ENCODE measurements at places on chromosomes 5 and 9.

- H3K4me3 ChIP-seq, result no peak overlapping the region
- no peaks in the 10 kb centered on the region for H3K36me3 ChIP-seq
- no peaks in the 10 kb centered on the region for H3K27me3 ChIP-seq
- H3K4me1 ChIP-seq, result peaks cover 16% of the 10 kb centered on the region
- DNase-seq, result no peak
Observed at GRCh38 chr5:56270058-56270457, 36.9 kb upstream of the ANKRD55 start.

- H3K4me1 ChIP-seq, result no peaks in the 10 kb centered on the region
- H3K4me3 ChIP-seq, result no peak overlapping the region
- no peaks in the 10 kb centered on the region for H3K36me3 ChIP-seq
- no peaks in the 10 kb centered on the region for H3K27me3 ChIP-seq
- no peak for DNase-seq
Observed at GRCh38 chr5:52339285-52339684, 448.4 kb upstream of the ITGA1 start.

GRCh38 chr5:177256296-177256695 is 47.2 kb downstream of the RAB24 start:
- H3K4me3 ChIP-seq, result no peak overlapping the region
- no peaks in the 10 kb centered on the region for H3K4me1 ChIP-seq
- no peaks in the 10 kb centered on the region for H3K27me3 ChIP-seq
- H3K27ac ChIP-seq, result no peak overlapping the region
- no peak for DNase-seq

DNA sequence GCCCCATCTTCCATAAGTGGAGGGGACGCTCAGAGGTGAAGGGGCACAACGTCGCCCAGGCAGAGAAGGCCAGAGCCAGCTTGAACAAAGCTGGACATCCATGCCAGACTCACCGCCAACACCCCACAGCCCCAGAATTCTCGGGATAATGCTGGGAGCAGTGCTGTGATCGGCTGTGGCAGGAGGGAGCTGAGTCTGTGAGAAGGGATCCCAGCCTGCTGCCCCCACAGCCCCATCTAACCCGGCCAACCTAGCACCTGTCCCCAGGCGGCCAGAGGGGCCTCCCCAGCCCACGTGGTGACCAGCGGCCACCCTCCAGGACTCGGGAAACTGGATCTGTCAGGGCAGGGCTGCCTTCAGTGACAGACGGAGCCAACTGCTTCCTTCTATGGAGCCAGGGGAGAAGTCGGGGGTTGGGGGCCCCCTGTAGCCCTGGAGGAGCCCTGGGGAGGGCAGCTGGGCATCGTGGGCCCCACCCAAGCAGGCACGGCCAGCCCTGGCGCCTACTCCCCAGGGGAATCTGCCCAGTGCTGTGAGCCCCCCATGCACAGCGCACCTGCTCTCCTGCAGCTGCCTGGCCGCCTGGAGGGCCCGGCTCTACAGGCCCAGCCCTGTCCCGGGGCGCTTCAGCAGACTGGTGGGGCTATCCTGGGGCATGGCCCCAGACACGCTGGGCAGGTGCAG is 6.0 kb downstream of the BRD3 start:
- H3K4me1 ChIP-seq, result peaks cover 83% of the 10 kb centered on the region
- no peaks in the 10 kb centered on the region for H3K36me3 ChIP-seq
- DNase-seq, result peak; percentile 2
- no peaks in the 10 kb centered on the region for H3K27me3 ChIP-seq
- no peak overlapping the region for H3K4me3 ChIP-seq

- no peak overlapping the region for H3K4me3 ChIP-seq
- H3K27ac ChIP-seq, result no peak overlapping the region
- no peaks in the 10 kb centered on the region for H3K36me3 ChIP-seq
- no peak for DNase-seq
Observed at GRCh38 chr5:81265101-81265500, 32.0 kb downstream of the CKMT2 start.

- no peak overlapping the region for H3K27ac ChIP-seq
- DNase-seq, result no peak
- H3K4me3 ChIP-seq, result no peak overlapping the region
- H3K27me3 ChIP-seq, result peaks cover 2% of the 10 kb centered on the region
- peaks cover 22% of the 10 kb centered on the region for H3K4me1 ChIP-seq
Observed at GRCh38 chr9:137123468-137123837, 8.9 kb upstream of the DPP7 start.

GRCh38 chr9:21856301-21857094 is 54.1 kb downstream of the MTAP start:
- no peak overlapping the region for H3K27ac ChIP-seq
- H3K4me3 ChIP-seq, result no peak overlapping the region
- no peaks in the 10 kb centered on the region for H3K27me3 ChIP-seq
- H3K4me1 ChIP-seq, result no peaks in the 10 kb centered on the region

- H3K4me3 ChIP-seq, result peak overlapping the region; percentile 5
- no peaks in the 10 kb centered on the region for H3K27me3 ChIP-seq
- peak; percentile 76 for DNase-seq
- H3K36me3 ChIP-seq, result peaks cover 15% of the 10 kb centered on the region
Observed at GRCh38 chr5:88826646-88827585, 56.1 kb downstream of the MEF2C start.

GRCh38 chr9:108094676-108094993 is 605.1 kb upstream of the KLF4 start:
- H3K4me3 ChIP-seq, result no peak overlapping the region
- no peak for DNase-seq
- no peak overlapping the region for H3K27ac ChIP-seq
- H3K27me3 ChIP-seq, result no peaks in the 10 kb centered on the region
- H3K4me1 ChIP-seq, result peaks cover 6% of the 10 kb centered on the region

GRCh38 chr9:129647635-129648034 is 5.7 kb upstream of the ASB6 start:
- no peaks in the 10 kb centered on the region for H3K36me3 ChIP-seq
- peaks cover under 1% of the 10 kb centered on the region for H3K4me1 ChIP-seq
- no peak overlapping the region for H3K4me3 ChIP-seq

DNA sequence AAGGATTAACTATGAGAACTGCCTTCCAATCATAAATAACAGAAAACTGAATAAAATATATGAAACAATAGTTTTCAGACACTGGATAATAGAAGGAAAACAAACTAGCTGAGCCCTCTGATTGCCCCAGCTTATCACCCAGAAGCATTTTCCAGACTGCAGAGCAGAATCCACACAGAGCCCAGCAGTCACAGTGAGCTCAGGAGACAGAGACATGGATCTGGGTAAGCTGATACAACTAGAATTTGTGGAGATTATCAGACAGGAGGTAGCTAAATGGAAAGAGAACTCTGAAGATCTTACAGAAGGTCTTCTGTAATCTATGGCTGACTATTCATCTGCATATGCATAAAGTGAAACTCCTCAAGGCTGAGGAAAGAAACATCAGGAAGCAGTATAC is 128.8 kb downstream of the NR2F1-AS1 start:
- H3K36me3 ChIP-seq, result no peaks in the 10 kb centered on the region
- no peak overlapping the region for H3K4me3 ChIP-seq
- H3K4me1 ChIP-seq, result no peaks in the 10 kb centered on the region

GRCh38 chr9:99634186-99634585 is 187.5 kb upstream of the NR4A3 start:
- no peak overlapping the region for H3K27ac ChIP-seq
- no peaks in the 10 kb centered on the region for H3K36me3 ChIP-seq
- H3K4me1 ChIP-seq, result peaks cover 16% of the 10 kb centered on the region
- no peaks in the 10 kb centered on the region for H3K27me3 ChIP-seq
- DNase-seq, result peak; percentile 81

- no peak overlapping the region for H3K4me3 ChIP-seq
- no peak overlapping the region for H3K27ac ChIP-seq
- H3K4me1 ChIP-seq, result no peaks in the 10 kb centered on the region
- no peak for DNase-seq
- peaks cover 40% of the 10 kb centered on the region for H3K27me3 ChIP-seq
Observed at GRCh38 chr9:138028596-138028995, 151.0 kb downstream of the CACNA1B start.

GRCh38 chr9:25814023-25814422 is 135.8 kb upstream of the TUSC1 start:
- H3K27me3 ChIP-seq, result no peaks in the 10 kb centered on the region
- H3K36me3 ChIP-seq, result no peaks in the 10 kb centered on the region
- DNase-seq, result no peak
- no peak overlapping the region for H3K4me3 ChIP-seq

DNA sequence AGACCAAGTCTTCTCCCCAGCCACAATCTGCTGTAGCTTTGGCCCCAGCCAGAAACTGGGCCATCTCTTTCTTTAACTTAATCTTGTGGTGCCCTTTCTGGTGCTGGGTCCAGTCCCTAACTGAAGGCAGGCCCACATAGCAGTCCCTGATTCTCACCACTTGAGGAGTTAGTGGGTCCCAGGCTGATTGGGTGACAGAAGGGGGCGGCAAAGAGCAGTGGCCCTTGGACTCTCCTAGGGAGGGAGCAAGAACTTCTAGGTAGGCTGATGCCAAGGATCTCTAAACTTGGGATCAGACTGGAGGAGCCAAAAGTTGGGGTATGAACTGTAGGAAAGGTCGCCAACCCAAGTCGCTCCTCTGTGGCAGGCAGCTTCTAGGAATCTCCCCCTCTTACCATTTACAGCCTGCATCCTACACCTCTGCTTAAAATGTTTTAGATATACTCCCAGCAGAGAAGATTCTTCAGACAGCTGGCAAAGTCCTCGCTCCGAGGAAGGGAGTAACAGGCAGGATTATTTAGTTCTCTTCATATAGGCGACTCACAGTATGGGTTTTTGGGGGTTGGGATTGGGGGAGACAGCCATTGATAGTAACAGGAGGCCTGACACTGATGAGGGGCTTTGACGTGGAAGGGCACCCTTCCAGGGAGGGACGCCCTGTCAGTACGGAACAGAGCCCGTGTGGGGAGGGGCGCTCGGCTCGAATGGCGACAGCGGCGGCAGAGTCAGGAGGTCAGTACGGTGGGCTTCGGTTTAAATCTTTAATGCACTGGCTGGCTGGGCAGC is 2.0 kb upstream of the CCL27 start:
- peak overlapping the region; percentile 26 for H3K27ac ChIP-seq
- H3K36me3 ChIP-seq, result no peaks in the 10 kb centered on the region
- peak overlapping the region; percentile 64 for H3K4me3 ChIP-seq
- no peaks in the 10 kb centered on the region for H3K27me3 ChIP-seq
- H3K4me1 ChIP-seq, result peaks cover 16% of the 10 kb centered on the region
- peak; percentile 74 for DNase-seq

GRCh38 chr9:3894772-3895171 is 369.0 kb upstream of the RFX3 start:
- no peak for DNase-seq
- no peaks in the 10 kb centered on the region for H3K27me3 ChIP-seq
- H3K36me3 ChIP-seq, result no peaks in the 10 kb centered on the region

DNA sequence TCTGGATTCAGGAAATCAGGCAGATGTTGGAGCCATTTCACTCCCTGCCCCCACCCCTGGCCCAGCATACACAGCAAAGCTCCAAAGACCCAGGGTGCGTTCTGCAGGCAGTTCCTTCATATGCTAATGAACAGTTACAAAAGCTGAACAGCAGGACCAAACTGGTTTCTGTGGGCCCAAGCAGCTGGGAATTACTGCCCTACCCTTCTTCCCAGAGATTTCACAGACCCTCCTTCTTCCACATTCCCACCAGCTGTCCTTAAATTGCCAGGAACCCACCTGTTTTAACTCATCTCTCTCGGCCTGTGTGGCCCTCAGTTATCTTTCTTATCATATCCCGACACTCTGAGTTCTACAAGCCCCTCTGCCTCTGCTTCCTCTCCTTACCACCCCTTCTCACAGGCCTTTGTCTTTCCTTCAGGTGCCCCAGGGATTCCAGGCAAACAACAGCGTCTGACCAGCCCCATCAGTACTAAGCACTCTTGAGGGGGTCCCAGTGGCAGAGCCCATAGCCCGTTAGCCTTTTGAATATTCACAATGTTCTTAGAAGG is 10.6 kb upstream of the F2RL1 start:
- DNase-seq, result no peak
- H3K4me3 ChIP-seq, result no peak overlapping the region
- H3K27me3 ChIP-seq, result no peaks in the 10 kb centered on the region
- H3K36me3 ChIP-seq, result no peaks in the 10 kb centered on the region
- no peaks in the 10 kb centered on the region for H3K4me1 ChIP-seq

DNA sequence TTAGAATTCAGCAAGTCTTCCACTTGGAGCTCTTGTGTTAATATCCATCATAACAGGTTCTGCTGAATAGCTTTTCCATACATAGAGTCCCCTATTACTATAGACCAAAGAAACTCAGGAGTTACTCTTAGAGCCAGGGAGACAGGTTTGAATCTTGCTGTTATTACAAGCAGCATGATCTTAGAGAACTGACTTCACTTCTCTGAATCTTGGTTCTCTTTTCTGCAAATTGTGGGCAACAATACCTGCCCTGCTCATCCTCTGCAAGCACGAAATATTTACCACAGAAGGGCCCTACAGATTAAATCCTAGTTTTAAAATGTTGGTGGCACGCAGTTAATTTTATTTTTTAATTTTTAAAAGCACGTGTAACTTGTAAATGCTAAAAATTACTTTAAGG is 111.7 kb downstream of the TLR4 start:
- H3K27ac ChIP-seq, result no peak overlapping the region
- H3K36me3 ChIP-seq, result no peaks in the 10 kb centered on the region
- H3K4me3 ChIP-seq, result no peak overlapping the region
- no peak for DNase-seq
- H3K4me1 ChIP-seq, result no peaks in the 10 kb centered on the region
- peaks cover 2% of the 10 kb centered on the region for H3K27me3 ChIP-seq

DNA sequence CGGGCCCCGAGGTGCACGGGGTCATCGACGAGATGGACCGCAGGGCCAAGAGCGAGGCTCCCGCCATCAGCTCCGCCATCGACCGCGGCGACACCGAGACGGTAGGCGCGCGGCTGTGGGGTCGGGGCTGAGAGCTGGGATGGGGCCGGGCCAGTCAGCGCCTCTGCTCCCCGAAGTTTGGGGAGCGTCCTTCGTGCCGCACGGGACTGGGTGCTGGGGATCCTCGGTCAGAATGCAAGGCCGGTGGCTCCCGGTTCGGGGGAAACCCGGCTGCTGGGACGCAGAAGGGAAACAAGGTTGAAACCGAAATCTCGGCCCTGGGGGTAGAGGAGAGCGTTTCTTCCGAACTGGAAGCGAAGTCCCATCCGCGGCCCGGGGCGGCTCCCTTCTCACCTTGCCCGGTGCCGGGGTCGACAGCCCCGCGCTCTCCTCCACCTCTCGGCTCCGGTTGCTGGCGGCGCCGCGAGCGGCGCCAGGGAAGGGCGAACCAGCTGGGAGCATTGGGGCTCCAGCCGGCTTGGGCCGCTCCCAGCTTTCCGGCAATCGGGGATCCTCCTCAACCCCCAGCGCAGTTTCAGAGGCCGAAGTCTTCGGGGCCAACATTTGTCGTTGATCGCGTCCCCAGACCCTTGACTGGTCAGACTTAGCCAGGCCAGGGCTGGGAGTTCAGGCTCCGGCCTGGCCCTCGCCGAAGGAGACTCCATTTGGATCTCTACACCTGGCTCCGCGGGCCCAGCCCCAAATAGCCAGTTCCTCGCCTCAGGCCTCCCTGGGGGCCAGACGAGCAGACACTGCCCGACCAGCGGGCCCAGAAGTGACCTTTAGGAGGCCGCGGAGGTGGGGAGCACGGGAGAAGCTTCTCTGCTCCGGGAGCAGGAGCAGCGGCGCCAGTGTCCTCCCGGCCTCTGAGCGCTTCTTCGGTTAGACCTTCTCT is 1.1 kb downstream of the LHX2 start:
- peaks cover 90% of the 10 kb centered on the region for H3K27me3 ChIP-seq
- no peaks in the 10 kb centered on the region for H3K36me3 ChIP-seq
- H3K4me3 ChIP-seq, result peak overlapping the region; percentile 1

Data from CD14-positive monocyte (primary cell).